ENCODE measurements at places on chromosomes 3 and 15.

- DNase-seq: peak; percentile 71
Observed at GRCh38 chr3:32109256-32109655, 2.8 kb downstream of the GPD1L start.

DNA sequence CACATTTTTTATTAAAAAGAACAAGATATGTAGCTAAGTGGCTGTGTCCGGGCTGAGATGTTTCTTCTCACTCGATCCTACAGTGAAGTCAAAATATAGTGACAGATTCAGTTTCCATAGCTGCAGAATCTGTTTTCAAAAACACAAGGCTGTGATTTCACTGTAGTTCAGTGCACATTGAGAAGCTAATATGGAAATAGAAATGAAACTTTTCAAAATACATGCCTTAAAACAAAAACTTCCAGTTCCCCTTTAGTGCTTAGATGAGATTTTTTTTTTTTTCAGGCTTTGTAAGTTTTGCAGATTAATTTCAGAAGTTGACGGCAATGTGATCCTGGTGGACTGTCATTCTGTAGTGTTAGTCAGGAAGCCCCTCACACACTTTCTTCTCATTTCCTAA is 23.8 kb upstream of the TRAK1 start:
- DNase-seq: peak; percentile 93

DNA sequence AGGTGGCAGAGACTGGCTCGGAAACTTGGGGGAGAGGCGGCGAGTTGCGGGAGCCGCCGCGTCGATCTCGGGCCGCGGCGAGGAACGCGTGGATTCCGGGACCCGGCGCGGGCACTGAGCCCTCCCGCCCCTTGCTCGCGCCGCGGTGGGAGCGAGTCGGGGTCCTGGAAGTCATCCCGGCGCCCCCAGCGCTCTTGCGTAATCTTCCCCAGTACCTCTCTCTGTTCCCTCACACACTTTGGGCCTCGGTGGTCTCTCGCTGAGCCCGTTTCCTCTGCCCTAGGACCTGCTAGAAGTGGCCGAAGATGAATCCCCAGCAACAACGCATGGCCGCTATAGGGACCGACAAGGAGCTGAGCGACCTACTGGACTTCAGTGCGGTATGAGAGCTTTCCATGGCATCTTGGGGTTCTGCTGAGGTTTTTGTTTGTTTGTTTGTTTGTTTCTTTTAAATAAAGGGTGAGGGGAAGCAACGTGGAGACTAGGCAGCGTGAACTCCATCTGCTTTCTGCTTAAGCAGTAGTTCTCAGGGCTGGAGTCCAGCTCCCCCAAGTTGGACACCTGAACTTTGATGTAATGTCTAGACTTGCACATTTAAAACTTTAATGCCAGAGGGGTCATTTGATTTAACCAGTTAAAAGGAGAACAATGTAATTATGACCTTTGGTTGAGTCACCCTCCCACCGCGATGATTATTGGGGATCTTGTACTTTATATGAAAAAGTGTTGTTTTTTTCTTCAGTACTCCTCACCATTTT is 1.3 kb downstream of the TCF12 start:
- DNase-seq: peak; percentile 60

DNA sequence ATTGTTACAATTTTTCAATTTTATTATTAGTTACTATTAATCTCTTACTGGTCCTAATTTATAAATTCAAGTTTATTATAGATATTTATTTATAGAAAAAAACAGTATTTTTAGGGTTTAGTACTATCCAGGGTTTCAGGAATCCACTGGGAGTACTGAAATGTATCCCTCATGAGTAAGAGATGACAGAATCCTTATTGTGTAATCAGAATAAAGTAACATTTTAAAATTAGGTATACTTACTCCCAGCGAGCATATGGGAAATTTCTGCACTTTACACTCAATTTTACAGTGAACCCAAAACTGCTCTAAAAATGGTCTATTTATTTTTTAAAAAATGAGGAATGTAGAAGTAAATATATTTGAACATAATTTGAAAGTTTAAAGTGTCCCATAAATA is 202.7 kb downstream of the CGGBP1 start:
- no peak for DNase-seq

GRCh38 chr3:77873598-77873997 is 833.7 kb downstream of the ROBO2 start:
- no peak for DNase-seq

- DNase-seq: no peak
Observed at GRCh38 chr3:105409364-105409763, 42.7 kb downstream of the ALCAM start.

DNA sequence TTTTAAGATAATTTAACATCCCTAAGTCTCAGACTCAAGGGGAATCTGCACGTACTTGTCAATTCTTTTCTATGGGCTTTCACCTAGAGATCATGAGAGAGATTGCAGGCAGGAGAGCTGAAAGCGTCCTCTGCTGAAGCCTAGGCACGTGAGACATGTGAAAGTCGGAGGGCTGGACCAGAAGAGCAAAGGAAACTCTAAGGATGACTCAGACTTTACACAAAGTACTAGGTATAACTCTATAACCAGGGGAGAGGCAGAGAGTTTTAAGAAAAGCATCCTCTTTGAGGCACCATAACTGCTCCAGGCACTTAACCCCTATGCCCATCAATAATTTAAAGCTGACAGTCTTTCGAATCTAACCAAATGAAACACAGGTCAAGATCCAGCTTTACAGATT is 436.6 kb downstream of the VGLL3 start:
- no peak for DNase-seq

DNA sequence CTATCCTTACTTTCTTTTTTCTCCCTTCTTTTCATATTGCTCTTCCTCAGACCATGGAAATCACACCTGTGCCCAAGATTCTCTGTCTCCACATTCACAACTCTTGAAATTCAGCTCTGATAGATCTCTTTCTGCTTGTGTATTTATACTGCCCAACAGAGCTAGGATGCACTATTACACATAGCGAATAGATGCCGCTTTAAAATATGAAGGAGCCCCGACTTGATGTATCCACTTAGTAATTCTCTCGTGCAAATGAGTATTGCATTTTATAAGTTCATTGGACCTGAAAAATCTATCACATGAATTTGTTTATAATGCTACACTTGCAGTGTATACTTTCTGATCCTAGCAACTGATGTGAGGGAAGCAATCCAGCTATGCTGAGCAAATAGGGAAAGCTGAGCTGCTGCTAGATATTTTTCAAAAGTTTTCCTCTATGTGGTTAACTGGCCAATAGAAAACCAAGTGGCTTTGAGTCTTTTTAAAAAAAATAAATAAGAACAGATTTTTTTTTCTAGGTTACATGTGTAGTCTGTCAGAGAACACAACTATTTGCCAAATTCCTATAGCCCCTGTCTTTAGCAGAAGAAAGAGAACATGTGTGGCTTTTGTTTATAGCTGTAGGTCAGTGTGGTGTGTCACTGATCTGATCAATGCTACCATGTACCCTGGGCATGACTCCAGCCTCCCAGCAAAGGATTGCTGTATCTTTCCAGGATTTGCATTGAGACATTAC is 64.3 kb upstream of the LEKR1 start:
- DNase-seq: no peak

Data from muscle of back (tissue), 13 donors.